ENCODE measurements at places on chromosomes 12 and 14.

GRCh38 chr12:46214668-46215436 is 54.0 kb downstream of the SLC38A1 start:
- no peaks in the 10 kb centered on the region for H3K27me3 ChIP-seq
- peaks cover 72% of the 10 kb centered on the region for H3K36me3 ChIP-seq
- H3K27ac ChIP-seq: peak overlapping the region; percentile 99
- peaks cover 87% of the 10 kb centered on the region for H3K4me1 ChIP-seq

DNA sequence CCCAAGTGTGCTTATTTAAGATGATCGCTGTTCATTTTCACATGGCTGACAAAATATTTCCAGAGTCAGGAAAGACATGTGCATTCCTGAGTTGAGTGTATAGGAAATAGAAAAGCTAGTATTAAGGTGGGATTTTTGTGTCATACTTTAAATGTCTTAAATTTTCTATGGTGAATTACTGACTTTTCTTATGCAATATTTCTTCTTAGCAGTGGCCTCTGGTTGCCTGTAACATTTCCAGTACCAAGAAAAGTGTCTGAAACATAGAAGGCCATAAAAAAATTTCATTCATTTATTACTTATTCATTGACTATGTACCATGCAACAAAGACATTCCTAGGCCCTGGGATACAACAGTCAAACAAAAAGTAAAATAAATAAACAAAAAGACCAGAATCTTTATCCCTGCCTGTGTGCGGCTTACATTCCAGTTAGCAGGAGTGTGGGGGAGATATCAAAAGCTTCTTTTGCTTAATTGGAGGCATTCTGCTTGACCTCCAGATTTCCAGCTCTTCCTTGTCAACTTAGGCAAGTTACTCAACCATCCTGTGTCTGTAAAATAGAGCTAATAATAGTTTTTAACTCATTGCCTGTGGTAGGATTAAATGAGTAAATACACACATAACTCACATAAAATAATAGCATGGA is 216.3 kb upstream of the FLRT2 start:
- H3K36me3 ChIP-seq: no peaks in the 10 kb centered on the region
- no peak overlapping the region for H3K27ac ChIP-seq
- H3K27me3 ChIP-seq: no peaks in the 10 kb centered on the region
- no peaks in the 10 kb centered on the region for H3K4me1 ChIP-seq
- no peak for DNase-seq

DNA sequence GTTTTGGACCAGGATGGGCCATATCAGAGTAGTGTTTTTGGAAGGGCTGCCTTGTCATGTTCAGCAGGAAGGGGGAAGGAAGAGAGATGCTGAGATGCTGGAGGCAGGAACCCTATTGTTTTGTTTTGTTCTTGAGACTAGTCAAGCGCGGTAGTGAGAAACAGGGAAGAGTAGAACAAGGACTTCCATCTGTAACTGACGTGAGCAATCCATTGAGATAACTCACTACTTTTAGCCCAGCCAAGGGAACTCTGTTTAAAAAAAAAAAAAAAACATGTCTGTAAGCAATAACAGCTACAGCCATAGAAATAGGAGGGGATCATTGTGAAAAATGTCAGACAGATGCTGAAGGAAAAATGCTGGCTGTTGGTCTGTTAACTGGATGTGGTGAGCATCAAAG is 34.0 kb downstream of the CD9 start:
- peaks cover 22% of the 10 kb centered on the region for H3K4me1 ChIP-seq
- DNase-seq: no peak
- H3K27ac ChIP-seq: no peak overlapping the region
- no peaks in the 10 kb centered on the region for H3K36me3 ChIP-seq

DNA sequence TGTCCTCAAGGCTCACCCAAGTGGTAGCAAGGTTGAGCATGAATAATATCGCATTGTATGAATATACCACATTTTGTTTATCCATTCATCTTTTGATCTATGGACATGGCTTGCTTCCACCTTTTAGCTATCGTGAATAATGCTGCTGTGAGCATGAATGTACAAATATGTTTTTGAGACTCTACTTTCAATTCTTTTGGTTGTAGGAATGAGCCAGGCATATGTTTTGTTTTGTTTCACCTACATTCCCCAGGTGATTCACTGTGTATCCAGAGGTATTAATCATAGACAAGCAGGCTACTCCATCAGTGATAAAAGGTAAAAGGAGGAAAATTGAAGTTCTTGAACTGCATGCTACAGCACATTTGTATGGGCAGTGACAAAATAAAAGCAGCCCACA is 35.8 kb downstream of the CDKL1 start:
- DNase-seq: no peak
- no peaks in the 10 kb centered on the region for H3K27me3 ChIP-seq
- H3K4me1 ChIP-seq: peaks cover 24% of the 10 kb centered on the region
- no peak overlapping the region for H3K27ac ChIP-seq

DNA sequence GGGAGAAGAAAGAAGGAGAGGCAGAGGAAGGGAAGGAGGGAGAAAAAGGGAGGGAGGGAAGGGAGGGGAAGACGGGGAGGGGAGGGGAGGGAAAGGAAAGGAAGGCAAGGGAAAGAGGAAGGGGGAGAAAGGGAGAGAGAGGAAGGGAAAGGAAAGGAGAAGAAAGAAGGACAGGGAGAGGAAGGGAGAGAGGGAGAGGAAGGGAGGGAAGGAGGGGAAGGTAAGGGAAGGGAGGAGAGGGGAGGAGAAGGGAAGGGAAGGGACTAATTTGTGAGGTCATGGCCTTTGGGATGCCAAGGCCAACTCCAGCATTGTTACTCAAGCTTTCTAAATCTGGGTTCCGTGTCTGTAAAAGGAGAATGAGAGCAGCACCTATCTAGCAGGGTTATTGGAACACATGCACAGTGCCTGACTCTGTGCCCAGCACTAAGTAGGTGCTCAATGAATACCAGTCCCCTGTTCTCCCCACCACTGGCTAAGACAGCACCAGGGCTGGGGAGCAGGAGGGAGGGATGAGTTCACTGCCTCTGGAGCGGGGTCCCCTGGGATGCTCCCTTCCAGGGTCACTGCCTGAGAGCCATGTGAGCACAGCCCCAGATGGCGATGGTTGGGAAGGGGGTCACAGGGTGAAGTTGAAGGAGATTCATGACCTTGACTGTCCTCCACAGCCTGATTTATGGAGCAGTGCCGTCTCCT is 560.1 kb upstream of the TBX3 start:
- DNase-seq: no peak
- H3K27me3 ChIP-seq: no peaks in the 10 kb centered on the region
- no peaks in the 10 kb centered on the region for H3K36me3 ChIP-seq
- H3K27ac ChIP-seq: no peak overlapping the region

- no peak for DNase-seq
- no peaks in the 10 kb centered on the region for H3K4me1 ChIP-seq
- peaks cover 35% of the 10 kb centered on the region for H3K36me3 ChIP-seq
- no peaks in the 10 kb centered on the region for H3K27me3 ChIP-seq
- no peak overlapping the region for H3K27ac ChIP-seq
These were observed 84.9 kb downstream of the MIA2 start for GRCh38 chr14:39318574-39318973.

- H3K36me3 ChIP-seq: no peaks in the 10 kb centered on the region
- H3K27ac ChIP-seq: no peak overlapping the region
- peaks cover 2% of the 10 kb centered on the region for H3K4me1 ChIP-seq
- no peak for DNase-seq
- no peak overlapping the region for H3K4me3 ChIP-seq
- H3K27me3 ChIP-seq: no peaks in the 10 kb centered on the region
These were observed 43.4 kb upstream of the SPTLC2 start for GRCh38 chr14:77659831-77660230.

DNA sequence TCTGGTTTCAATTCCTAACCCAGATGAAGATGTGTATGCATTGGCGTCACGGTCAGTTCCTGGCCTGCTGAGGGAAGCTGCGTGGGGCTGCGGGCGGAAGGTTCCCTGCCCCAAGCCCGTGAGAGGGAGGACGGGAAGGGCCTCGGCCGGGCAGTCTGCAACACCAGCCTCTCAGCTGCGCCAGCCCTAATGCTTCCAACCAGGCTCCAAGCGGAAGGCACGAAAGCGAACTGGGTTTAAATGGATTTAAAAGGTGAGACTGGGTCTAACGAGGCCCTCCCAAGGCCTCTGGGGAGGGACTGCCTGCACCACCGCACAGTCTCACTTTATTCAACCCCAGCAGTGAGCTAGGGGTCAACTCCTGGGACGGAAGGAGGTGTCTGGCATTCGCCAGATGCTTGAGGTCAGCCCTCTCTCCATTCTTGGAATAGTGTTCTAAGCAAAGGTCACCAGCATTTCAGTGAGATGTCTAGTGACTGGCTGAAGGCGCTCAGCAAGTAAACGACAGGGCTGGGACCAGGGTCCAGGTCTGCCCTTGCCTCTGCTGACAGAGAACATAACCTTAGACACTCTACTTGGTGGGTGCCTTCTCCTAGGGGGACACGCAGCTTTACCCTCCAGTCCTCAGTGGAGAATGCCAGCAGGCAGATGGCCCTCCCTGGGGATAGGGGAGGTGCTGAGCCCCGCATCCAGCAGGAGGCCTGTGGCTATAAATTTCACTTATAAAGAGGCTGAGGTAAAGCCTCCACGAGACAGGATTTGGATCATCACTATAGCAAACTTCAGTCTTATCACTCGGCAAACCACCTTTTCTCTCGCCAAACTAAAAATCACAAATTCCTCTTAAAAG is 92.2 kb downstream of the PIWIL1 start:
- H3K36me3 ChIP-seq: no peaks in the 10 kb centered on the region
- H3K4me1 ChIP-seq: no peaks in the 10 kb centered on the region
- no peak for DNase-seq
- no peaks in the 10 kb centered on the region for H3K27me3 ChIP-seq
- H3K27ac ChIP-seq: no peak overlapping the region

DNA sequence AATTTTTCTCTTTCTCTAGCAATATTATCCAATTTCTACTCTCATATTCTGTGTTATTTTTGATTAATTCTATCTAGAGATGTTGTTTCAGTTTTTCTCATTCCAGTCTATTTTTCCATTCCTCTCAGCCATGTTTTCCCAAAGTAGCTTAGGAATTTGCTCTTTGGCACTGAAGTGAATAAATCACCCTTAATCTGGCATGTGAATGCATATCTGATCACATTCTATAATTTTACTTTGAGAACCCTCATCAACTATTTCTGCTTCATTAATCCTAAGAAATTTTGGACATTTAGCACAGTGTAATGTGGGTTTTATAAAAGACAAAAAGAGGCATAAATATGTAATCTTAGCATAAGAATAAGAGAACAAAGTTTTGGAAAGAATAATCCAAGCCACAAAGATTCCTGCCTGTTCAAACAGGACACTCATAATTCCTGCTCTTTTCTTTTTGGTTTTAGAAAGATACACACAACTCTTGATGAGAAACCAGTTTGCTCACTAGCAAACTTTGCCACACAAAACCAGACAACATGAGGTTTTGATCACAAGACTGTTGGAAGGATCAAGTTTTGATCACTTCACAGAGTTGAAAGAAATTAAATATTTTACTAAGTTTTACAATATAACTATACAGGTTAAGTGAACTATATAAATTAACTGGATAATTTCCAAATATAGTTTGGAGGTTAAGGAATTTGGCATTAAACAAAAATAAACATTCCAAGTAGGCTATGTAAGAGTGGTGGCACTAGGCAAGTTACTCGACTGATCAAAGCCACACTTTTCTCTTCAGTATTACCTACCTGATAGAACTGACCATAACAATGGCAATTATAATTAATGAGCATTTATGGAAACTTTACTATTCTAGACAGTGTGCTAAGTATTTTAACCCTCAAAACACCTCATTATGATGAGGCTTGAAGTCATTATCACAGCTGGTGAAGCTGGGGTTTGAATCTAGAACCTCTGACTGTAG is 226.6 kb upstream of the TMTC1 start:
- H3K4me1 ChIP-seq: no peaks in the 10 kb centered on the region
- H3K27ac ChIP-seq: no peak overlapping the region
- no peaks in the 10 kb centered on the region for H3K27me3 ChIP-seq
- no peaks in the 10 kb centered on the region for H3K36me3 ChIP-seq

GRCh38 chr14:57297852-57298251 is 29.1 kb downstream of the AP5M1 start:
- no peak overlapping the region for H3K4me3 ChIP-seq
- no peaks in the 10 kb centered on the region for H3K27me3 ChIP-seq
- H3K4me1 ChIP-seq: no peaks in the 10 kb centered on the region
- H3K27ac ChIP-seq: no peak overlapping the region
- no peak for DNase-seq
- no peaks in the 10 kb centered on the region for H3K36me3 ChIP-seq

- H3K27me3 ChIP-seq: peaks cover 38% of the 10 kb centered on the region
- peaks cover 10% of the 10 kb centered on the region for H3K4me1 ChIP-seq
These were observed 94.3 kb downstream of the RIN3 start for GRCh38 chr14:92607702-92608429.

- H3K36me3 ChIP-seq: no peaks in the 10 kb centered on the region
- no peaks in the 10 kb centered on the region for H3K4me1 ChIP-seq
- DNase-seq: no peak
- no peak overlapping the region for H3K27ac ChIP-seq
- H3K4me3 ChIP-seq: no peak overlapping the region
- H3K27me3 ChIP-seq: peaks cover 23% of the 10 kb centered on the region
These were observed 157.6 kb downstream of the DPF3 start for GRCh38 chr14:72736308-72736707.

DNA sequence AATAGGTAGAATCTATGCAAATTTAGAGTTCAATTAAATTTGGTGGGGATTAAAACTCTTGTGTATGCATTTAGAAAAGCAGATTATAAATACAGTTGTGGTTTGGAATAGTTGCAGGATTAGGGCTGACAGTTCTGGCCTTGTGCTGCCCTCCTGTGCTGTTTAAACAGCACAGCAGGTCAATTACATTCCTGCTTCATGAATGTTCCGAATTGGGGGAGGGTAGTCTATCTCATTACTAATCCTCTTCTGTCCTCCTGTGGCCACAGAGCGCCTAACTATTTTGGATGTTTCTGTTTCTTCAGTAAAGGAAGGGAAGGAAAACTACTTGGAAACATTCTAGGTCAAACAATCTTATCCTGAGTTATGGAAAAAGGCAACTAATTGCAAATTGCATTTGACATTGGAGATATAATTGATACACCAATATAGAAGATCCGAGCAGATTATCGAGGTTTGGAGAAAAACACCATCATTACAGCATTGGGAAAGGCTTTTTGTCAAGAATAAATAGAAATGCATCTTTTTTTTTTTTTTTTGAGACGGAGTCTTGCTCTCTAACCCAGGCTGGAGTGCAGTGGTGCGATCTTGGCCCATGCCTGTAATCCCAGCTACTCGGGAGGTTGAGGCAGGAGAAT is 8.7 kb upstream of the GPR19 start:
- peaks cover 21% of the 10 kb centered on the region for H3K4me1 ChIP-seq
- H3K27me3 ChIP-seq: no peaks in the 10 kb centered on the region
- H3K4me3 ChIP-seq: no peak overlapping the region
- peaks cover 4% of the 10 kb centered on the region for H3K36me3 ChIP-seq

DNA sequence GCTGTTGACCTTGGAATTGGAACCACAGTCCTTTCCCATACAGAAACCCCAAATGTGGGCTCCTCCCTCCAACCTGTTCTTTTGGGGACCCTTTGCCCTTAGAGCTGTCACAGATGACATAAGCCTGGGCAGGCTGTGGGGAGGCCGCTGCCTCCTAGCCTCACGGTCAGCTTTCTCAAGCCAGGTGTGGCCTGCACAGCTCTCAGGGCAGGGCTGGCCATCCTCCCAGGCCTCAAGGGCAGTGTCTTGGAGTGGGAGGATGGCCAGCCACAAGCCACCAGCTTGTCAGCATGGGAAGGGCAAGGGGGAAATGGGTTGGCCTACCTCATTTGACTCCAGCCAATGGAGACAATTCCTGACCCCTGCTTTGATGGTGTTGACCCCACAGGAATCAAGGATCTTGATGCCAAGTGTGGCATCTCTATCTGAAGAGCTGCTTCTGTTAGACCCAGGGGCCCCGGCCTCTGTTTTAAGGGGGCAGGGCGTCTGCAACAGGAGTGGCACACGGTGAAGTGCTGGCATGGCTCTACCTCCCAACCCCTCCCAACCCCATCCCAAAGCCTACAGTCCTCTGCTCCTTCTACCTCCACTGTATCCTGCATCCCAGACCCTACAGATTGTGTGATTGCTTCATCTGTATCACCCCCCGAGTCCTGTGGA is 11.5 kb downstream of the CBLN3 start:
- no peaks in the 10 kb centered on the region for H3K4me1 ChIP-seq
- DNase-seq: no peak
- H3K4me3 ChIP-seq: no peak overlapping the region
- H3K27ac ChIP-seq: no peak overlapping the region

All from activated T-helper 2 cell treated with anti-CD3 and anti-CD28 coated beads, Interferon-gamma antibody, Interleukin-2, Interleukin-4, amounts not matched to agents 10 μg/mL and 5 μg/mL and 100 μg/mL, durations not matched to agents 14 hours and 24 hours and 36 hours (primary cell).